Activated T-cell treated with anti-CD3 and anti-CD28 coated beads, Interleukin-2, amount 50 U/mL, for 72 hours (primary cell): ENCODE measurements at places on chromosomes 5 and 9. TPM values are rescaled to one million over a fixed set of nuclear protein-coding genes. Genes with fewer than 3 reads are reported as not detected.

DNA sequence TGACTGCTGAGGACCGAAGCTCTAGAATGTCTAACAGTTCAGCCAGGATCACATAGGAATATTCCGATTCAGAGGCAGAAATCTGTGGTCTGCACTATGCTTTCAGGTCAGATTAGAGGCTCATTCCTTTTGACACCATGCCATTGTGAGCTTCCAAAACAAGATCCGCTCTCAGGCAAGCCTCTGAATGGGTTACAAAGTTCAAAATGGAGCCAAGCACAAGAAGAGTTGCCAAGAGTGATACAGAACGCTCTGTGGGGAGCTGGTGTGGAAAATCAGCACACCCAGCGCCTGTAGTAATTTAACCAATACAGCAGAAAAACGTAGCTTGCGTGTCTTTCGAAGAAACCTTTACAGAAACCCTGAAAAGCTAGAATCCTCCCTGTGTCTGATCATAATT lies 33.3 kb upstream of the FAT2 start:
- H3K4me1 ChIP-seq, result no peaks in the 10 kb centered on the region
- H3K27me3 ChIP-seq, result peaks cover 9% of the 10 kb centered on the region
- no peak for DNase-seq
- no peaks in the 10 kb centered on the region for H3K36me3 ChIP-seq
- H3K27ac ChIP-seq, result no peak overlapping the region

- H3K27me3 ChIP-seq, result no peaks in the 10 kb centered on the region
- no peaks in the 10 kb centered on the region for H3K4me1 ChIP-seq
- H3K4me3 ChIP-seq, result no peak overlapping the region
- no peak for DNase-seq
Observed at GRCh38 chr9:124326378-124326777, 68.6 kb downstream of the NEK6 start.

GRCh38 chr9:90847971-90848370 lies 46.4 kb downstream of the SYK start:
- H3K36me3 ChIP-seq, result no peaks in the 10 kb centered on the region
- no peak for DNase-seq
- no peaks in the 10 kb centered on the region for H3K4me1 ChIP-seq

LTC4S gene
- total RNA-seq, result 1.5 TPM

DNA sequence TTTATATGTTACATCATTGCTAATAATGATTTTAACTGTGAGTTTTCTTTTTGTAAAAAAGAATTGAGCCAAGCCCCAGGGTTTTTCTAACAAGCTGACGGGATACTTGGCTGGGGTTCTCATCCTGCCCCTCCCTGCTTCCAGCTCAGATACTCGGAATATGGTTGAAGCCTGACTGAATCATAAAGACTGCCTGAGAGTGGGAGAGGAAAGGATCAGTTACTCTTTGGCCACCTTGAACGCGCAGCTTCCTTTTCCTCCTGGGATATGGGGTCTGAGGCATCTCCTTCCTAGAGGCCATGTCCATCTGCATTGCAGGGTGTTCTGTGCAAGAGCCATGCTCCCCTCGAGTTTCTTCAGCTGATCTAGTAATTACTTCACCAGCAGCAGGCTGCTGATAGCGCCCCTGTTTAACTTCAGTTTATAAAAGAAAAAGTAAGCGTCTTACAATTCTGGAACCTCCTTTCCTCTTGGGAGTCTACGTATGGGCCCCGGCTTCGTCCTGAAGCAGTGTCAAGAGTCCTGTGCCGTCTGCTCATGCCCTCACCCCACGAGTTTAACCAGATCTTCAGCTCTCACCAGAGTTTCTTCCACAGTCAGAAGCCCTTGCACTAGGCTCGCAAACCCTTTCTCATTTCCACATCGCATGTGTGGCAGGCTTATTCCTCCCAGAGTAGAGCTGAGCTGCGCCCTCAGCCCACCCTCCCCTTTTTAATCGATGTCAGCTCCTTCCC lies 130.0 kb downstream of the MVB12B start:
- peaks cover 9% of the 10 kb centered on the region for H3K27me3 ChIP-seq
- no peak overlapping the region for H3K27ac ChIP-seq
- H3K4me1 ChIP-seq, result no peaks in the 10 kb centered on the region
- H3K4me3 ChIP-seq, result no peak overlapping the region
- no peak for DNase-seq

PHF24 gene
- 1.00 TPM for total RNA-seq
